ENCODE measurements at places on chromosomes 1 and 21.

DNA sequence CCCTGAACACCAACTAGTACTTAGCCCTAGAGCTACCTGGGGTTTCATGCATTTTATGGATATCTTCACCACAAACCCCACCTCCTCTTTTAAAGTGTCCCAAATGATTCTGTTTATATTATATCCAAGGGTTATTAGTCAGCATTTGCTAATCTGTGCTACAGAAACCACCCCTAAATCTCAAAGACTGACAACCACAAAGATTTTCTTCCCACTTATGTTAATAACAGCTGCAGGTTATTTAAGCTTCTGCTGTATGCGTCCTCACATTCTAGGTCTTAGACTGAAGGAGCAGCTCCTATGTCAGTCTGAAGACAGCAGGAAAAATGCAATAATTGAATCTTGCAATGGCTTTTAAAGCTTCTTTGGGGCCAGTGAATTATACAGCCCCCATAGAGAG lies 11.2 kb upstream of the PHC2 start:
- DNase-seq: no peak

DNA sequence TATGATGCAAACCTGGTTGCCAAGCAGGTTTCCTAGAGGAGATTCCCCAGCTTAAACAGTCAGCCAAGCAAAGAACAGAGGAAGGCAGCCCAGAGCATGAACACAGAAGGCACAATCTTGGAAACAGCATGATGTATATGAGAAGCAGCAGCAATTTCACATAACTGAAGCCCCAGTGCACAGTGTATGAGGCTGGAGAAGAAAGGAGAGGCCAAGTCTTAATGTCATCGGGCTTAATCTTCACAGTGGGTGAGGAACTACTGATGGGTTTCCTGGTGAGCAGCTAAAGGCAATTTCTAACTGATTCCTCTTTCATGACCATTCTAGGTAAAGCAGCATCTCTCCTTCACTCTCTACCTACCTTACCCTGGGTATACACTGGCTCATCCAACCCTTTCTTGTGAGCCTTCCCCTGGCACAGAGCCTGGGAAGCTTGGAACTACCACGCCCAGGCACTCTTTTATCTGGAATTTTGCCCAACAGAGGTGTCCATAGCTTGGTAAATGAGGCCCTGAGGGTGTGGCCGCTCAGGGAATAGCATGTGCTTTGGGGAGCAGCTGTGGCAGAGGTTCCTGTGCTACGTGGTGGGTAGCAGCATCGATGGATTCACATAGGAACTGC lies 22.0 kb downstream of the FYB2 start:
- no peak for DNase-seq

DNA sequence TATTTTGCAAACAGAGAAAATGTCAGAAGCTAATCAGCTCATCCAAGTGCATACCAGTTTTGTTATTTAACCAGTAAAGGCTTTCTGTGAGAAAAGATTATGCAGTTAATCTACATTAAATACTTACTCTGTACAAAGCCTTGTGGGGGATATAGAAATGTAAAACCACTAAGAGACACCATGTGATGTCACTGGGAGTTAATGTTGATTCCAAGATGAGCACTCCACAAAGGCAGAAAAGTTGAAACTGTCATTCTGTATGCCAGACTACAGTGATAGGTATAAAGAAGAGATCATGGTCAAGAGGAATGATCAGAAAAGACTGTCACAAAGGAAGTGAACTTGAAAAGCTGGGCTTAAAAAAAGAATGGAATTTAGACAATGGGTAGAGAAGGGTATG lies 100.3 kb upstream of the SGIP1 start:
- no peak for DNase-seq

GRCh38 chr1:84869720-84870119 lies 23.3 kb downstream of the LPAR3 start:
- no peak for DNase-seq

DNA sequence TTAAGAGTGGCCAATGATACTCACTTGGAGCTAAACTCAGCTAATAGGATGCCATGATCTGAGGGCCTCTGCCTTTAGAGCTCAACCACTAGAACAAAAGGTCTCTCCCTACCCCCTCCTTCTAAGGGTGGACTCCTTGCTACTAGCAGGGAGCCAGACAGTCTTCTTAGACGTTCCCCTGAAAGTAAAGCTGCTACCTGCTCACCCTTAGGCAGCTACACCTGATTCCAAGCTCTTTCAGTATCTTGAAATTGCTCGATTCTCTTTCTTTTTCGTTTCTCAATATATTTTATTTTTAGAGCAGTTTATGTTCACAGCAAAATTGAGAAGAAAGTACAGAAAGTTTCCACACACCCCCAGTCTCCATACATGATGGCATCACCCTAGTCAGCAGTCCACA lies 112.6 kb upstream of the KCNJ15 start:
- DNase-seq: no peak
